Stimulated activated CD4-positive, alpha-beta T cell treated with anti-CD3 and anti-CD28 coated beads, Interleukin-15, amount 100 ng/mL, for 24 hours (primary cell): ENCODE measurements at places on chromosomes 11 and 22.

DNA sequence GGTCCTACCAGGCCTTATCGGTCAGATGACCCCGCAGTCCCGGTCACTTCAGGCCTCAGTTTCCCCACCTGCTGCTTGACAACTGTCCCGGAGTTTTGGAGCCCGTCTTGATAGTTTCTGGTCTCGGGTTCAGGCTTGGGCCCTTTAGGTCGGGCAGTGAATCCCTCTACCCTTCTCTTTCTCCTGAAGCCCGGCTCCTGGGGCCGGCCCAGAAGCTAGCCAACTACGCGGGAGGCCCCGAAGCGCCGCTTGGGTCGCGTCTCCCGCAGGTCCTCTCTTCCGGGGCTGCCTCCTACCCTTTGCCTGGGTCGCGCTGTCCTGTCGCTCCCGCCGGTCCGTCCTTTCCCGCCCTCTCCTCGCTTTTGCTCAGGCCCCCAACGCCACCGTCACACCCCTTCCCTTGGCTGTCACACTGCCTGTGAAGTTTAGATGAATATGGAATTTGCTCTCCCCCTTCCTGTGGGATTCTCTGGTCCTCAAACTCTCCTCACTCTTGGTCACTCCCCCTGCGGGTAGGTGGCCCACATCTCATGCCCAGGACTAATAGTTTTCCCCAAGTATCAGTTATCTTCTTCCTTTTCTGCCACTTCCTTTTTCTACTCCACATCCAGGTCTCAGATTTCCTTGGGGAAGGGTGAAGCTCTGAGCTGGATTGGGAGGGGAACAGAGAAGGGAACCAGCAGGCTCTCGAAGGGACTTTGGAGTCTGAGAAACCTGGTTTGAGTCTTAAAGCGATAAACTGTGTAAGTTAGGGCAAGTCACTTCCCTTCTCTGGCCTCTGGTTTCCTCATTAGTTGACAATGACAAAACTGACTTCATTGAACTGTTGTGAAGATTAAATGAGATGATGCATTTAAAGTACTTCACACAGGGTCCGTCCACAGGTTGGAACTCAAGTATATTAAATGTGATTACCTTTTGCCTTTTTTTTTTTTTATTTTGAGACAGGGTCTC lies 790 bp downstream of the RAB1B start:
- peak; percentile 34 for DNase-seq

GRCh38 chr11:74473382-74474173 lies 6.2 kb upstream of the KCNE3 start:
- DNase-seq = no peak

DNA sequence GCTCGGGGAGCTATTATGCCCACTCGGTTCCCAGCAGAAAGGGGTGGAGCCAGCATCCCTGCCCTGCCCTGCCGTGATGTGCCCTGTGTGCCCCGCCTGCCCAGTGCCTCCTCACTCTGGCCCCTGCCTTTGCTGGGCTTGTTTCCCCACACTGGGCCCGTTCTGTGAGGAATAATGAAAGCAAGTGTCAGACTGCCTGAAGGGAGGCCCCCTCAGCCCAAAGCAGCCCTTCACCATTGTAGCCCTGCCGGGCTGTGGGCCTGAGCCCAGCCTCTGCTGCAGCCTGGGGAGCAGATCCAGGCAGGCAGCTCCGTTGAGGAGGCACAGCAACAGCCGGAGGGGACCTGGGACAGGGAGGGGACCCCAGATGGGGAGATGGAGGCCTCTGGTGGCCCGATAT lies 20.2 kb upstream of the NEFH start:
- DNase-seq = no peak

DNA sequence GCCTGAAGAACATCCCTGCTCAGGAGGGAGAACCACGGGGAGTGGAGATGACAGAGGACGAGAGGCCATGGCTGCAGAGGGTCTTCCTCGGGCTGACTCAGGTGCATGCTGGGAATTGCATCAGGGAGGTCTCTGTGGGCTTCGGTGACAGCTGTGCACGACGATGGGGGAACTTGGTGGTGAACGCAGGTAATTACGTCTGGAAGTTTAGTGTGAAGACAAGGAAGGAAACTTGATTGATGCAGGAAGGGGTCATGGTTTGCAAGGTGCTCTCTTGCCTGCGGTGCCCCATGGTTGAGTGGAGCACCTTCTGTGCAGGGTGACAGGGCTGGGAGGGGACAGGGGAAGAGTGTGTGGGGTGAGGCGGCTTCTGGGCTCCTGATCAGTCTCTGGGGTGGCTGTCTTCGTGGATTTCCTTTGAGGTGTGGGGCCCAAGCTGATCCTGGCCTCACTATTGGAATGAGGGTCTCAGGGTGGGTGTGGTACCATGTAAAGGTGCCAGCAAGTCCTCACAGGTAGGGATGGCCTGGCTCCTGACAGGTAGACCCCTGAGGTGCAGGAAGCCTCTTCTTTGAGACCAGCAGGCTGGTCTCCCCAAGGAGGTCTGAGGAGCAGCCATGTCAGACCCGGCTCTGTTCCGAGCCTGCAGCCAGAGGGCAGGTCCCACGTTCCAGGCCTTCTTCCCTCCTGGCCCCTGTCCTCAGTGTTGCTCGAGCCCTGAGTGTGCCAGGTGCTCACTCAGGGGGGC lies 1020.1 kb downstream of the TBC1D22A start:
- DNase-seq = no peak

DNA sequence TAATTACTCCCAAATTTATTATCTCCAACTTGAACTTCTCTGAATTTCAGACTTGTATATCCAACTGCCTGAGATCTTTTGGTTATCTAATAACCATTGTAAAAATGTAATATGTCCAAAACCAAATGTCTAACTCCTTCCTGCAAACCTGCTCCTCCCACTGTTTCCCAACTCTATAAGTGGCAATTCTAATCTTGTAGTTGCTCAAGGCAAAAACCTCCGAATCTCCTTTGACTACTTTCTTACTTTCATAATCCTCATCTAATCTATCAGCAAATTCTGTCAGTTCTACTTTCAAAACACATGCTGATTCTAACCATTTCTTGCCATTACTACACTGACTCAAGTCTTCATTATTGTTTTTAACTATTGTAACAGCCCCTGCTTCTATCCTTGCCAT lies 55.7 kb downstream of the FAM168A start:
- DNase-seq = no peak

DNA sequence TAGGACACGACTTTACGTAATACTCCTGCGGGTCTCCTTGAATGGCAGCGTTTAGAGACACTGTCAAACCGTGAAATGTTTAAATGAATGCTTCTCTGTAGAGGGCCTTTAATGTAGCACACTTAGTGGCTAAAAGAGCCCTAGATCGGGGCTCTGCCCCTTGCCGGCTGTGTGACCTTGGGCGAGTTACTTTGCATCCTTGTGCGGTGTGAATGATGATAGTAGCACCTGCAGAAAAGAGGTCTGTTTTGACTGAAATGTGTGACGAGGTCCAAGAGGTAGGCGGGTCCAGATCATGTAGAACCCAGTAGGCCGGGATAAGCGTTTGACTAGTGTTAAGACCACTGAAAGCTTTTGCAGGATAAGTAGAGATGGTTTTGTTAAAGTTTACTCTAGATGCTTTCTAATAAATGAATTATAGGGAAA lies 866 bp downstream of the MED17 start:
- DNase-seq = peak; percentile 31

DNA sequence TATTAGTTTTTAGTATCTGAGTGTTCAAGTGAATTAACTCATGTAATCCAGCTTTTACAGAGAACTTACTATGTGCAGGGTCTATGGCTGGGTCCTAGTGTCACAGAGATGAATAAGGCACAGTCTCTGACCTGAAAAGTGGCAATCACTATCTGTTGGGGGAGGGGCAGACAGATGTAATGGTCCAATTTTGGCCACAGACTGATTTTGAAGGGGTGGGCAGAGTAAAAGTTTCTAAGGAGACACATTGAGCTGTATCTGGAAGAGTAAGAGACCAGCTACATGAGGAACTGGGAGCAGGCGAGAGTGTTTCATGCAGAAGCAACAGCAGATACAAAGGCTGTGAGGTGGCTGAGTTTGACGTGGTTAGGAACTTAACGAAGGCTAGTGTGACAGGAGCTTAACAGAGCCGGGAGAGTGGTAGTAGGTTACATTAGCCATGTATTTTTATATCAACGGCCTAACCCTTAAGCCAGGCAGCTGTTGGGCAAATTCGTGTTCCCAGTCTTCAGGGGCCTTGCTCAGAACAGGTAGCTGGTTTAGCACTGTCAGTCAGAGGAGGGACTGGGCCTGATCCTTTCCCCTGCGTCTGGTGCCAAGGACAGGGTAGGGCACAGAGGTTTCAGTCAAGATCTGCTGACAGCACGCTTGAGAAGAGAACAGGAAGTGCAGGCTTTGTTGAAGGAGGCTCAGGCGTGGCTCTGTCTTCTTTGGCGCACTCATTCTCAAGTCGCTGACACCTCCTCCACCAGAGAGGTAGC lies 1.4 kb upstream of the STIM1 start:
- peak; percentile 74 for DNase-seq

GRCh38 chr11:62603776-62604299 lies 2.2 kb upstream of the MTA2 start:
- DNase-seq = no peak

GRCh38 chr22:26066534-26066933 lies 102.7 kb upstream of the SEZ6L start:
- DNase-seq = no peak

GRCh38 chr11:57459164-57460021 lies 935 bp upstream of the RTN4RL2 start:
- DNase-seq = peak; percentile 37

DNA sequence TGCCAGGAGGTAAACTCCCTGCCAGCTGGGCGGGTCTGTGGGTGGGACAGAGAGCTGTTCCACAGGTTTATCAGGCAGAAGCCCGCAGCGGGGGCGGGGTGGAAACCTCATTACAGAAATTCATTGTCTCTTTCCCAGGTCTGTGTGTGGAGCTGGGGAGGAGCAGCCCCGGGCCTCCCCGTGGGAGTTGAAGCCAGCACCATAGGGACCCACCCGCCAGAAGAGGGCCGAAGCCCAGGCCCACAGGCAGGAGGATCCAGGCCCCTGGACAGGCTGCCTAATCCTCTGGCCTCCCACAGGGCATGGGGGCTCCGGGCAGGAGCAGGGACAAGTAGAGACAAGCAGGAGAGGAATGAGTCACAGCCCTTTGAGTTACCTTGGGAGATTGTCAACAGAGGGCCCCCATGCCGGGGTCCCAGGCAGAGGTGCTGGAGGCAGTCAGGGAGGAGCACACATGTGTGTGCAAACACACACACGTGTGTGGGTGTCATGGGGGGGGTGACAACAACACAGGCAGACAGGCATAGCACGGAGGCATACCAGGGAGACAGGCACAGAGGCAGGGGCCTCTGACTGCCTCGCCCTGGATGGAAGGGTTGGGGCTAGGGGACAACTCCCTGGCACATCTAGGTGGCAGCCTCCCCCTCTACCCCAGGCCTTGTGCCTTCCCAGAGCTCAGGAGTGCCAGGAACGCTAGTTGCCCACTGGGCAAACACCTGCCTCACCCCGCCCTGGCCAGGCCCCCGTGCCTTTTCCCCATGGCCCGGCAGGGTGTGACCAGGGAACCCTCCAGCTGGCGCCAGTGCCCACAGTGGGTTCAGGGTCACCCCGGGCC lies 1.4 kb downstream of the CDC42BPG start:
- no peak for DNase-seq

GRCh38 chr22:37371491-37371890 lies 55.8 kb downstream of the ELFN2 start:
- DNase-seq = no peak

GRCh38 chr22:40009951-40010671 lies 15.4 kb downstream of the FAM83F start:
- DNase-seq = peak; percentile 34

- no peak for DNase-seq
Observed at GRCh38 chr11:66335531-66336233, 552 bp downstream of the RIN1 start.

- no peak for DNase-seq
Observed at GRCh38 chr11:93497596-93497995, 45.6 kb downstream of the SMCO4 start.

- DNase-seq = peak; percentile 36
Observed at GRCh38 chr11:126355926-126356897, 726 bp downstream of the ST3GAL4 start.

- no peak for DNase-seq
Observed at GRCh38 chr22:33889748-33890147, 30.5 kb downstream of the LARGE1 start.

- DNase-seq = no peak
Observed at GRCh38 chr22:23138584-23139435, 3.0 kb downstream of the RSPH14 start.

GRCh38 chr11:128574576-128575011 lies 12.8 kb downstream of the ETS1 start:
- DNase-seq = no peak

GRCh38 chr11:115912484-115912945 lies 408.3 kb upstream of the CADM1 start:
- no peak for DNase-seq

GRCh38 chr11:35066783-35067423 lies 72.1 kb upstream of the CD44 start:
- peak; percentile 49 for DNase-seq

DNA sequence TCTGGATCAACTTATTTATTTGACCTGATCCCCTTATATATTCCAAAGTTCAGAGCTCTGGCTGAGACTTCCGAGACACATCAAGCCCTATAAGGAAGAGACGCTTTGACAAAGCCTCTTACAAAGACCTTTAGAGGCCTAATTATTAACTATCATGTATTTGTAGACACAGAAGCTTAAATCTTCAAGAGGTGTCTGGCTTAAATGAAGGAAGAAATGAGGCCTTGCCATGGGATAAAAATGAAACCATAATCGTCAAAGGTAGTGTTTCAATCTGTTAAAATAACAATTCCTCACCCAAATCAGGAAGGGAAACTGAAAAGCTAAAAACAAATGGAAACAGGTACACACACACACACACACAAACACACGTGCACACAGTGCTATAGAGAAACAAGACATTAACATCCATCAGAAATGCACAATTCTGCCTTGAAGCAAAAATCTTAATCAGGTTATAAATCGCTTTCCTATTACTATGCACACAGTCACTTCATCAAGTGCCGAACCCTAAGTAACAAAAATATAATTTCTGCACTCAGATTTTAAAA lies 50.2 kb downstream of the PITPNB start:
- DNase-seq = no peak

GRCh38 chr11:33718440-33718839 lies 17.8 kb downstream of the CD59 start:
- DNase-seq = no peak

GRCh38 chr11:86809561-86809960 lies 9.2 kb downstream of the PRSS23 start:
- no peak for DNase-seq

DNA sequence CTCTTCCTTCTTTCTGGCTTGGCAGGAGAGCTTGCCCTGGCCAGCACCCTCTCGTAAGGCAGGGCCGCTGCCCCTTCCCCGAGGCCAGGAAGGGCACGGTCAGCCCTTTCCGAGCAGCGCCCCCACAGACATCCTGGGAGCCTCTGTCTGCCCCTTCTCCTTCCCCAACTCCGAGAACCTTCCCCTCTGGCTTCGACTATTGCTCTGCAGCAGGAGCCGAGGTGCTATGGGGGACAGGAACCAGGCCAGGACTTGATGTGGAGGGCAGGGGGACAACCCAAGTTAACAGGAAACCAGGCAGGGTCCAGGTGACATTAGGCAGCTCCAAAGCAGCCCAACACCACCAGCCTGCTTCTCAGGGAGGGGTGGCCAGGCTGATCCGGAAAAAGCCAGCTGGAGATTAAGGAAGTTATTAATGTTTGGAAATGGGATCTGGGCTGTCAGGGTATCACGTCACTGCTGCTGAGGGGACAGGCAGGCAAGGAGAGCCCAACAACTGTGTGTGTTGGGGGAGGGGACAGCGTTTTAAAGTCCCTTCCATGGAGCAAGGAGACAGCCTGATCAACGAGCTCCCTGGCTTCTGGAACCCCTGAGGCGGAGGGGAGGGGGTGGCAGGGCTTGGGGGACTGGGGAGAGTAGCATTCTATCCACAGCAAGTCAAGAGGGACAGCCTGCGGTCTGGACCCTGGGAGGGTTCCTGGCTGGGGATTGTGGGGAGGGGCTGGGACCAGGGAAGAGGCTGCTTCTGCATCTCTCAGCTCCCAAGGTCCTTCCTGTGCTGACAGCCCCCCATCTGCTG lies 27.3 kb downstream of the SYT7 start:
- DNase-seq = no peak
